NCI-H69 (cell line): ENCODE measurements at places on chromosomes 6 and 20.

GRCh38 chr6:77037439-77037838 is 425.9 kb downstream of the HTR1B start:
- DNase-seq, result no peak

DNA sequence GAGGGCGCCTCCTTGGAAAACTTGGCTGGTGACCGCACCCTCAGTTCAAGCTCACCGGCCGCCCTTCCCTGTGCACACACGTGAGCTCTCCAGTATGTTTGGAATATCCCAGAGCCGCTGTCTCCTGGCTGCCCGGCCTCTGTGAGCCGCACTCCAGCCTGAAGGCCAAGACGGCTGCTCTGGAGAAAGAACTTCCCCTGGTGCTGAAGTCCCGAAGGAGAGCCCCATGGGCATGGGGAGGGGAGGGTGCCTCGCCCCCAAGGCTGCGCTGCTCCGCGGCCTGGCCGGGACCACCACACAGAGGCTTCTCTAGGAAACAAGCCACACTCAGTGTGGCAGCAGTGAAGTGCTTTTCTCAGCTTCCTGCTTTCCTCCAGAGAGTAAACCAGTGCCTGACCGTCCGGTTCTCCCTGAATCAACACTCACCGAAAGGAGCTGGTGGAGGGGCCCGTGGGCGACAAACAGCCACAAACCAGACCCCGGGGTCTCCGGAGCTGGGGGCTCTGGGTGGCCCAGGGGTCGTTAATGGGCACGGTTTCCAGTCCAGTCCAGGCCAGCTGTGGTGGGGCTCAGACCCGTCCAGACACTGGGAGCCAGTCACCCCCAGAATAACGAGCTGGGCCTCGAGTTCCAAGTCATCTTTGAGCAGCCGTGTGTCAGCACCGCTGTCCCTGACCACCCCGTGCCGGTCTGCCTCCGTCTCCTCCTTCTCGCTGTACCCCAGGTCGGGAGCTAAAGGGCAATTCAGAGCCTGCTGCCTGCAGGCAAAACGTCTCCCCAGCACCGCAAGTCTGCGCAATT is 87.4 kb upstream of the BHLHE23 start:
- DNase-seq, result no peak

- DNase-seq, result peak; percentile 38
These were observed 59.9 kb upstream of the MAP3K4 start for GRCh38 chr6:160931378-160932310.

DNA sequence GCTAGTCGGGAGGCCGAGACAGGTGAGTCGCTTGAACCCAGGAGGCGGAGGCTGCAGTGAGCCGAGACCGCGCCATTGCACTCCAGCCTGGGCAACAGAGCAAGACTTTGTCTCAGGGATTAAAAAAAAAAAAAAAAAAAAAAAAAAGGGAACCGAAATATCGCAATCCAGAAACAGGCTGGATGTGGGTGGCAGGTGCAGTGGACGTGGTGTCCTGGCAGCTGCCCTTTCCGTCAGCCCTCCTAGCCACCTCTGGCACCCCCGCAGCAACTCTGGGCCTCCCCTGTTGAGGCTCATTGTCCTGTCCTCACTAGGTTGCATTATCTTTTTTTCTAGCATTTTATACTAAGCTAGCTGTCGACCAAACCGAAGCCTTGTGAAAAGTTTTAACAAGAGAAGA is 113.5 kb downstream of the DTNBP1 start:
- DNase-seq, result no peak

- DNase-seq, result peak; percentile 96
These were observed 246.0 kb upstream of the FLRT3 start for GRCh38 chr20:14583413-14583812.
